ENCODE measurements at places on chromosomes 13 and 19.

DNA sequence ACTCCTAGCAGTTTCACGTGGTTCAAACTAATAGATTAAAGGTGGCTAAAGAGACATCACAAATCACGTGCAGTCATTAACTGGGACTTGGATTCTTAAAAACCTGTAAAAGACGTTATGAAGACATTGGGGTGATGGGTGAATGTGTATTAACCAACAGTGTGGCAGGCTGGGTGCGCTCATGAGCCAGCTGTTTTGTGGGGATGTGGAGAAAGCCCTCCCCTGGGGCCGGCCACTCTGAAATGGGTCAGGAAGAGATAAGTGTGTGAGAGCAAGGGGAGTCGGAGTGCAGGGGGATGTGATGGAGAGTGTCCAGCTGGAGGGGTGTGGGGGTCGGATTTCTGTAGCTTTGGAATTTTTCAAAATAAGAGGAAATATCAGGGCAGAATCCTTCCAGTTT lies 10.4 kb downstream of the UPF1 start:
- no peak for DNase-seq

GRCh38 chr19:1408300-1409203 lies 1.2 kb downstream of the DAZAP1 start:
- DNase-seq: peak; percentile 40

DNA sequence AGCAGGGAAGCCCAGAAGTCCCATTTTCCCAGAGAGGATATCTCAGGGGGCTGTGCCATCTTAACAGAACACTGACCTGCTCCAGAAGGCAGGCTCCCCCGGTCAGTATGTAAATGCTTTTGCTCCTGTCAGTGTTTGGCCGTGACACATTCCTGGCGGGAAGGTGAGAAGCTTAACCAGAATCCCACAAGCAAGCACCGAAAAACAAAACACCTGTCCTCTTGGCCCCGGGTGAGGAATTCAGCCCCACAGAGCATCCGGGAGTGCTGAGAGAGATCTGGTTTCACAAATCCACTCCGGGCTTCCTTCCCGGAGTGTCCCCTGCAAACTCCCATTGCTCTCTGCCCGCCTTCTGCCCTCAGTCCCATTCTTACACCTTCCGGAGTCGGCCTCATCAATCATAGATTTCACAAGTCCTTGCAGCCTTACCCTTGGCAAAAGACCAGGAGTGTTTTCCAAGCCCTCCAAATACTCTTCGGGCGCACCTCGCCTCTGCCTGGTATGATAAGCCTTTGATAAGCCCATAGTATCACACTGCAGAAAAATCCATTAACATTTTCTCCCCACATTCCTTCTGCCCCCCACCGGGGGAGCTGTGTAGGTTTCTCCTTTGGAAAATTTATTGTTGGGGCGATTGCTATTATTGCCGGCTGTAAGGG lies 12.2 kb downstream of the TPM4 start:
- DNase-seq: no peak

DNA sequence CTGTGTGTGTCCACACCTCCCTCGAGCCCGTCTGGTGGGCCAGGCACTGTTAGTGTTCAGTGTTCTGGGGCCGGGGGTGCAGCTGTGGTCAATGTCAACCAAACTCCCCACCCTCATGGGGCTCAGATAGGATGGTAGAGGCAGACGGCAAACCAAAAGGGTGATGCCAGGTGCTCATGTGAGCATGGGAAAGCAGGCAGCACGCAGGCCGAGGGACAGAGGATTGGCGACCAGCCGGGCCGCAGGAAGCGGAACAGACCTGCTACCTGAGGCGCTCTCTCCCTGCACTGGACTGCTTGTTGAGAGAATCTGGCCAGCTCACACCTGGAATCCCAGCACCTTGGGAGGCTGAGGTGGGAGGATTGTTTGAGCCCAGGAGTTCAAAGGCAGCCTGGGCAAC lies 29.1 kb downstream of the DHX34 start:
- no peak for DNase-seq

- no peak for DNase-seq
Observed at GRCh38 chr19:280541-281009, 10.6 kb downstream of the PLPP2 start.

- no peak for DNase-seq
Observed at GRCh38 chr13:98312606-98313005, 135.5 kb upstream of the RNF113B start.

DNA sequence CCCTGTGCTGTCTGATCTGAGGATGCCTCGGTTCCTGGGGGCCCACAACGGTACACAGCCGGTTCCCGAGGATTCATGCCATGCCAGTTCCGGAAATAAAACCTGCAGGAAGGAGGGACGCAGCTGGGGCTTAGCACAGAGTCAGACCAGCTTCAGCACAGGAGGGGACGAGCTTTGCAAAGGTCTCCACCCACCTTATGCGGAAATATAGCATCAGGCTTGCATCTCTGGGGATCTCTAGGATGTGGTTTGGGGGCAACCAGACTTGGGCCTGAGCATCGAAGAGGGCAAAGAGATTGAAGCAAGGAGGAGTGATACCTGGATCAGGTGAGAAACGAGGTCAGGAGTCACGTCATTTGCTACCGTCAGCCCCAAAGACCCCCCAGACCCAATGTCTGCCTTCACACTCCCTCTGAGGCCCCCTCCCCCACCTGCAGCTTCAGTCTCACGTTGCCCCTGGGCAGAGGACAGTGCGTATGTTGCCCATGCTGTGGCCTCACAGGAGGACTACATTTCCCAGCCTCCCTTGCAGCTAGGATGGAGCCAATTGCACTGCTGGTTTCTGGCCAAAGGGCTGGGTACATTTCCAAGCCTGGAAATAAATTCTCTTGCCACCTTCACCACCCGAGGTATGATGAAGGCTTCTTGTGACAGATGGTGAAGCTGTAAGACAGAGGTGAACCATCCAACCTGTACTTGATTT lies 12.1 kb downstream of the TYK2 start:
- DNase-seq: no peak

DNA sequence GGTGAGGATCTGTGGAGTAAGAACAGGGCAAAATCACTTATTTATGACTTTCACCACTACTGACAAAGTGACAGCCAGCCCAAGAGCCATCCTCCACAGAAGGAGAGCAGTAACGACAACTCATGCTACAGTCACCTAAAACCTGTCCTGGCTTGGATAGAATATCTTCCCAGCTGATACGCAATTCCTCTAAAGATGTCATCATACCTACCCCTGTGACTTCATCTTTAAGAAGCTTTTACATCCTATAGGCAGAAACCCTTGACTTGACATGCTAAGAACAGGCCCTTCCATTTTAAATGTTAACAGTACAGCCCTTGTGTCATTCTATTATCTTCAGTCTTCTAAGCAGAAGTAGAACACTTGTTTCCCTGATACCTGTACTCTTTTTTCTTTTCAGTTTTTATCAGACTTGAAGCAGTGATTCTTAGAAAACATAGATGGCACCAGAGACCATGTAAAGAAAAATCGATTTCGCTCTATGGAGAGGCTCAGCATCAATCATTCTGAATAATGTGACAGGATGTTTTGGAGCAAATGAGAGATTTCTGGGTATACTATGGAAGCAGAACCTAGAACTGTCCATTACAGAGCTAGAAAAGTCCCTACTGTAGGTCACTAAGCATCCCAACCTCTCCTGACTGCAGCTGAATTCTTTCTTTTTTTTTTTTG lies 20.1 kb downstream of the STOML3 start:
- DNase-seq: no peak

DNA sequence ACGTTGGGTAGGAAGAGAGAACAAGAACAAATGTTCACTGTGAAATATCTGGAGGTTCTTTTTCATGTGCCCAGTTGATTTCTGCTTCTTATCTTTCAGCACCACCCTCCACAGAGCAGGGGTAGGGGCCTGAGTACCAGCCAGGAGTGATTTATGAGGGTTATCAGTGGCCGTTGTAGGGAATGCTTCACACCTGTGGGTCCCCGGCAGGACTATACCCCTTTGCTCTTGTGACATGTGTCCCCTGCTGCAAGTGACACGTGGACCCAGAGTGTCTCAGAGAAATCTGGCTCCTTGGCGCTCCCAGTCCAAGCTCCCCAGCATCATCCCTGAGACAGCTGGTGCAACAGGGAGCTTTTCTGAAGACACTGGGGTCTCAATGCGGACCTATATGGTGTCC lies 29.7 kb downstream of the SIAH3 start:
- no peak for DNase-seq

DNA sequence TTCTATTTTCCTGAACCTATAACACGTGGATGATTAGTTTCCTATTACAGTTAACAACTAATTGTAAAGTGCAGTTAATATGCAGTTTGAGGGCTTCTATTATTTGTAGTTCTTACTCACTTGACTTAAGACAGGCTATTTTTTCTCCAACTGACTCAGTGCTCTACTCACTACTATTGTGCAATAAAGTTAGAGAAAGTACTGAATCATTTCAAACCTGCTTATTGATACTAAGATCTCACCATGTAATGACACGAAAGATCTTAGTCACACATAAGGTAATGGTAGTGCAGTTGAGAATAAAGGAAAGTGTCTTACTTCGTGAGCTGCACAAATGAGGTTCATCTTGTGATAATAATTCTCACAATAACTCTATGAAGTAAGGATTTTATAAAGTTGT lies 22.8 kb upstream of the ITM2B start:
- no peak for DNase-seq

- DNase-seq: peak; percentile 59
Observed at GRCh38 chr19:873084-873483, 13.6 kb downstream of the CFD start.

- no peak for DNase-seq
Observed at GRCh38 chr13:111508902-111509509, 188.6 kb downstream of the TEX29 start.

GRCh38 chr19:29528350-29528945 lies 2.7 kb downstream of the VSTM2B start:
- peak; percentile 4 for DNase-seq

GRCh38 chr19:13120031-13120430 lies 2.0 kb downstream of the NACC1 start:
- DNase-seq: no peak

GRCh38 chr13:73684286-73684685 lies 449.9 kb downstream of the KLF12 start:
- no peak for DNase-seq

DNA sequence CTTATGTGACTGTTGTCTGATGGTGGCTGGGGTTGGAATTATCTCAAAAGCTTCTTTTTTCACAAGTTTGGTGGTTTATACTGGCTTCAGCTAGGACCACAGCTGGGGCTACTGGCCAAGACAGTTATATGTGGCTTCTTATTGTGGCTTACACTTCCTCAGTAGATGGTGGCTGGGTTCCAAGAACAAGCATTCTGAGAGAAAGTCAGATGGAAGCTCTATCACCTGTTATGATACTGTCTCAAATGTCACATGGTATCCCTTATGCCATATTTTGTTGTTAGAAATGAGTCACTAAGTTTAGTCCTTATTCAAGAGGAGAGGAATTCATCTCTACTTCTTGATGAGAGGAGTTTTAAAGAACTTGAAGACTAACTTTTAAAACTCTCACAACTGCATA lies 41.6 kb downstream of the NDFIP2 start:
- no peak for DNase-seq

DNA sequence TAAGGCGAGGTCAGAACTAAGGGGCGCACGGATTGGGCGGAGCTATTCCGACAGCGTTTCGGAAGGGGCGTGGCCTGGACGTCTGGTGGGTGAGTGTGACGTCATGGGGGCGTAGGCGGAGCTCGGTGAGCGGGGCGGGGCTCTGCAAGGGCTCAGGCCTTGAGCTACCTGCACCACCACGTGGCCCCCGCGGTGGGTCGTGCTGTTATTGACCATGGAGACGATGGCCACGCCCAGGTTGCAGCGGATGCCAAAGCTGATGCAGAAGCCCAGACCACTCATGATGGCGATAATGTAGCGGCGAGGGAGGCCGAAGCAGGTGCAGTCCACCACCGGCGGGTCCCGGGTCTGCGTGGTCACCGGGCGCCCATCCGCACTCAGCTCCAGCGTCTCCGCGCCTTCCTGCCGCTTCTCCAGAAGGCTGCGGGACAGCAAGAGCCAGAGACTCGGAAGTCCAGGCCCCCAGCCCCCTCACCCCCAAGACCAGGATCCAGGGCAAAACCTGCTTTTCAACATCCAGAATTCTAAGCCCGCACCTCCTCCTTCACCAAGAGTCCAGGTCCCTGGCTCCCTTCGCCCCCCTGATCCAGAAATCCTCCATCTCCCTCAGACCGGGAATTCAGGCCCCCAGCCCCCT lies 4.8 kb downstream of the SLC17A7 start:
- no peak for DNase-seq

DNA sequence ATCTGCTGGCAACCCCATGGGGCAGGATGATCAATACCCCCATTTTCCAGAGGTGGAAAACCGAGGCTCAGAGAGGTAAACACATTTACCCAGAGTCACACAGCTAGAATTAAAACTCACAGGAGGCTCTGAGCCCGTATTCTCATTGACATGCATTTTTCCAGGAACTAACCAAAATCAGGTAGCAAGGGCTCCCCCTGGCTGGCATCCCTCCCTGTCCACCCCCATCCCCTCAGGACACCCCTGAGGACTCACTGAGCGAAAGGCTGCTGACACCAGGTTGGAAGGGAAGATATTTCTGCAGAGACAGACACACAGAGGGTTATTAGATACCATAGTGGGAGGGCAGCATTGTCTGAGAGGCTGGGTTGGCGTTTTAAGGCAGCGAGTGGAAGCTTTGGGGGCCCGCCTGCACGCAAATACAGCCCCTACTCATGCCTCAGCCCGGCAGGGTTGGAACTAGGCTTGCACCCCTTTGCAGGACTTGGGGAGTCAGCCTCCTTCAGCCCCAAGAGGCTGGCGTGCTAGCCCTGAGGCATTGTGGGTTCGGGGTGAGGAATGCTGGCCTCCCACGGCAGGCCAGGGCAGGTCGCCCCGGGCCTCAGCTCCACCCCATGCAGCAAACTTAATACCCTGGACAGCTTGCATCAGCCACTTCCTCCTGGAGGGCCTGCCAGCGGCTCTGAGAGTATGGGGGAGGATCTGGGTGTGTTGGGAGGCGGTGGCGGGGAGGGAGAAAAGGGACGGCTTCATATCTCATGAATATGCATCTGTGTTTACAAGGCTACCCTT lies 3.9 kb downstream of the SLC1A5 start:
- peak; percentile 28 for DNase-seq

DNA sequence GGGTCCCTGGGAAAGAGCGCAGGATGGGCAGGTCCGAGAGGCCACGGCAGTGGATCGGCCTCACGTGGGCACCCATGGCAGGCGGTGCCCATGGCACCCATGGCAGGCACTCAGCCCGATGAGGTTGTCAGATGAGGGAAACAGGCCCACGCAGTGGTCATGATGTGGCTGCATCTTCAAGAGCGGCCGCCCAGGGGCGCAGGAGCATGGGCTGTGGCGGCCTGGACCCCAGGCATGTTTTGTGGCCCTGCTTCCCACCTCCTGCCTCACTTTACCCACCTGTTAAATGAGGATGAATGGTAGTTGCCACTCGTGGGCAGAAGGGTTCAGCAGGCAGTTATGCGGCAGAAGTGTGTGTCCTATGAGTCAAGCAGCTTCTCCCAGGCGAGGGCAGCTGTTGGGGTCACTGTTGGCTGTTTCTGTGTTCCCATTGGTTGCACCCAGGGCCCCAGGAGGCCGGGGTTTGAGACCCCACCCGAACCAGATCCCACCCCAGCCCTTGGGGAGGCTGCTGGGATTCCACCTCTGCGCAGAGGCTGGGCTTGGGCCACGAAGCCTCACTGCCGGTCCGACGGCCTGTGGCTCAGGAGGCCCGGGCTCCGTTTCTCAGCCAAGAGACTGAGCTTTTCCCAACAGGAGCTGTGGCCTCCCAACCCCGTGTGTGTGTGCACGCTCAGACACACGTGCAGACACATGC lies 30.0 kb downstream of the CSNK1G2 start:
- no peak for DNase-seq

Data from activated CD4-positive, CD25-positive, alpha-beta regulatory T cell treated with anti-CD3 and anti-CD28 coated beads, Interleukin-2, amount 50 U/mL, for 16 hours (primary cell).